ENCODE measurements at places on chromosomes 1 and 21.
A peak's percentile ranks its signal among the peaks of the same experiment; 100 is the strongest.

DNA sequence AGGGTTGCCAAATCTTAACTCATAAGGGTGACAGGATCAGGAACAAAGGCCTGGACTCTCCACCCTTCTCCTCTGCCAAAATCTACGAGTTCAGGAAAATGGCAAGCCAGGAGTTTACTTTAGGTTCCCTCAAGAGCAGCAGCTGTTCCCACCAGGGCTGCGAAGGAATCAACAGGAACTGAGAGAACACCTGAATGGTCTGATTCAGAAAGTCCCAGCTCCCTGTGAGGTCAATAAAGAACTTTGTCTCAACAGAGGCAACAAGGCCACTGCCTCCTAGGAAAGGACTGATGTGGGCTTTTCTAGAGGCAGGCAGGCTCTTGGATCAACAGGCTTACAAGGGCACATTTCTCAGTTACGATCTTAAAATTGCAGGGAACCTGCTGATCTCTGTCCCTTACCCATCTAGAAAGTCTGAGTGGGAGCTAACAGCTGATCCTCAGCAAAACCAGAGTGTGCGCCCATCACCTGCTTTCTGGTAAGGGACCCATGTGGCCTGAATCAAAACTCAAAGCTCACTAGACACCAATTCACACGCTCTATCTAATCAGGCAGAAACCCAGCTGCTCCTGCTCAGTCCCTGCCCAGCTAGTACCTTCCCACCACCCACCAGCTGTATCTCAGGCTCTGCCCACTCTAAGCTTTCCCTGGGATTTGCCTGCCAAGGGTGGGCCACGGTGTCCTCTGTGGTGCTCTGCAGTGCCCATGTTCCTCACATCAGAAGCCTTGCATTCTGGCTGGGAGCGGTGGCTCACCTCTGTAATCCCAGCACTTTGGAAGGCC lies 83.1 kb downstream of the CAPZB start:
- DNase-seq: no peak

- peak; percentile 94 for DNase-seq
Observed at GRCh38 chr1:196180847-196181593, 427.2 kb downstream of the KCNT2 start.

- no peak for DNase-seq
Observed at GRCh38 chr1:61280452-61280851, 198.1 kb downstream of the NFIA start.

DNA sequence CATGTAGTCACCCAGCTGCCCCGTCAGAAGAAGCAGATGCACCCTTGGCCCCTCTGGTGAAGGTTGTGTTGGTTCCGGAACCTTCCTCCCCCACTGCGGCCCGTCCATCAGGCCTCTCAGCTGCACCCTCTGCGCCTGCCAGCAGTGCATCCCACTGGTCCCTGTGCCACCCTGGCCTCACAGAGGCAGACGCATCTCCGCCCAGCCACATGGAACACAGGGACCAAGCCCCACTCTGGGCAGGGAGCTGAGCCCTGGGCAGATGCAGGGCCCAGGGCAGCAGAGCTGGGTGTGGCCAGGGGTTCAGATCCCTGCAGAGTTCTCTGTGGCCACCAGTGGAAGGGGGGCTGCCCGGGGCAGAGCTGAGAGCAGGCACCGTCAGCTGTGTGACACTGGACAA lies 50.6 kb downstream of the SLC19A1 start:
- no peak for DNase-seq

DNA sequence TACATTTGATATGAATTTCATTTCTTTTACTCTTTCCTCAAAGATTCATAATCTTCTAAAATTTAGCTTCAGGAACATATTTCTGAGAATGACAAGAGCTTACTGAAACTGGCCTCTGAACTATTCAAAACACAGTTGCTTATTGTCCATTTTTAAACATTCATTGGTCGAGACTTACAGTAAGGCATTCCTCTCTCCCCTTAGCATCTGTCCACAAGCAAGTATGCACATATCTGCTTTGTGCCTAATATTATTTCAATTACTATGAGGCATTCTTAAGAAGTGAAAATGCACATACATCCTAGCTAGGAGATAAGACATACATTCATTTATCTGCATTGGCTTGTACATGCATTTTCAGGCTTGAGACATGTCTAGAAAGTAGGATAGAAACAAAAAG lies 488.7 kb downstream of the PTBP2 start:
- no peak for DNase-seq

DNA sequence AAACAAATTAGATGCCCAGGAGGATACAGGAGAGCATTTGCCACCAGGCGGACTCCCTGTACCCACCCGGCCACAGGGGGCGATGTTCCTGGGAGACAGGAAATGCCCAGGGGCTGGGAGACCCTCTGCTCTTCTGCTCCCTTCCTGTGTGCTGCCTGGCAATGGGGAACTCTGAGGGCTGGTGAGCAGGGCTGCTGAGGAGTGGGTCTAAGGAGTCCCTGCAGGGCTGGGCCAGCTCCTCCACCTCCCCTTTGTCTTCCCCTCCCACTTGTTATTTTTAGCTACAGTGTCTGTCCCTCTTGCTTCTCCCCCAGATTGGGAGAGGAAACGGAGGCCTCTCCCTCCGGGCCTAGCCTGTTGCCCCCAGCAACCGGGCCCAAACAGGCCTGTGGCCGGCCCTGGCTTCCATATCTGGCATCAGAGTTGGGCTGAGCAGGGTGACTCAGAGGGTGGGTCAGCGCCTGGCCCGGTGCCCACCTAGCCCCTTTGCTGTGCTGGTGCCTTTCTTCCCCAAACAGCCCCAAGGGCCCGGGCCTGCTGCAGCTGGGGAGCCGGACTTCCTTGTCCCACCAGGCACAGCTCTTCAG lies 11.6 kb downstream of the LMNA start:
- DNase-seq: peak; percentile 98

DNA sequence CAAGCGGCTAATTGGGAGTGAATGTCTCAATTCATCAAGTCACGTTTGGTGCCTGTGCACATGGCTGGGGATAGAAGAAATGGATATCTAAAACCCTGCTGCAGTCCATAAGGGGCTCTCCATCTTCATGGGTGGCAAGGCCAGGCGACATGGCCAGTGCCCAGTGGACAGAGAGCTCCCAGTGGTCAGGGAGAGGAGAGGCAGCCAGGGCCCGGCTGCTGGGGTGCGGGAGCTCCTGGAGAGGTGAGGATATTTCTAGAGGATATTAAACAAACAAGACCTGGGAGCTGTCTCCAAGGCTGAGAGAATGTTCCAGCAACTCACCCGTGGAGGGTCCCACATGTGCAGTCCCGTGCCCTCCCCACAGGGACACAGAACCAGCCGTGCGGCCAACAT lies 368.8 kb upstream of the C1orf174 start:
- DNase-seq: no peak

- DNase-seq: no peak
Observed at GRCh38 chr21:25054689-25055088, 552.6 kb downstream of the MRPL39 start.

- peak; percentile 7 for DNase-seq
Observed at GRCh38 chr1:62337706-62338631, 18.7 kb upstream of the KANK4 start.

All from HFFc6 (cell line).